ENCODE measurements at places on chromosomes 5 and 9.

DNA sequence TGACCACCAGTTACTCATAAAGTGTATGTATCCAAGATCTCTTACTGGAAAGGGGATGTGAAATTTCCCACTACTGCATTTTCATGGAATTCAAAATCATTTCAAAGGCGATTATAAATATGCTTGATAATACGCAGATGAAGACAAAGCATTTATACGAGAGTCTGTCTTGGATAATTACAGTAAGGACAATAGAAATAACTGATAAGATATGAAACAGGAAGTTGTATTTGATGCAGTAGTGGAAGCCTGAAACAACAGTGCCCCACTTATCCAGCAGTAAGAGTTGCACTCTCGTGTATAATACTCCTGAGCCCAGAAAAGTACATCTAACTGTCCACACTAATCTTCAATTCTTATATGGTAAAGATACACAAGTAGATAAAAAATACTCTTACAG, 188.7 kb upstream of the POU5F2 start:
- no peak for DNase-seq

DNA sequence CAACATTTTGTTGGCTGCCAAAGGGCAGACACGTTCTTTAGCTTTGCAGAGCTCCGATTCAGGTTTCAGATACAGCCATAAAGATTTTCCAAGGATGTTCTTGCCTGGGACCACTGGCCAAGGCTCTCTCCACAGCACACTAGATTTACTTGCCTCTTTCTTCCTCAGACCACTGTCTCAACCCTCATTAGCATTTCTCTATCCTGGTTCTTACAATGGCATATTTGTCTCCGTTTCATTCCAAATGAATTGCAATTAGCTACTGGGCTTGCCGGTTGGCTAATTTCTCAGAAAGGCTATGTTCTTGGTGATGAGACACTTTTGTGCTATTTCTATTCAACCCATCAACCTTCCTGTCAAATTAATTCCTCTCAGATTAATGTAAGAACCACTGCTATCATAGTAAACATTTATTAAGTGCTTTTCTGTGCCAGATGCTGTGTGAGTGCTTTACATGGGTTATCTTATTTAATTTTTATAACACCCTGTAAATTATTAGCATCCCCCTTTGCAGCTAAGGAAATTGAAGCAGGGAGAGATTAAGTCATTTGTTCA, 118.4 kb upstream of the NR3C1 start:
- peak; percentile 50 for DNase-seq

GRCh38 chr9:131690462-131690861, 49.4 kb downstream of the RAPGEF1 start:
- DNase-seq = no peak

DNA sequence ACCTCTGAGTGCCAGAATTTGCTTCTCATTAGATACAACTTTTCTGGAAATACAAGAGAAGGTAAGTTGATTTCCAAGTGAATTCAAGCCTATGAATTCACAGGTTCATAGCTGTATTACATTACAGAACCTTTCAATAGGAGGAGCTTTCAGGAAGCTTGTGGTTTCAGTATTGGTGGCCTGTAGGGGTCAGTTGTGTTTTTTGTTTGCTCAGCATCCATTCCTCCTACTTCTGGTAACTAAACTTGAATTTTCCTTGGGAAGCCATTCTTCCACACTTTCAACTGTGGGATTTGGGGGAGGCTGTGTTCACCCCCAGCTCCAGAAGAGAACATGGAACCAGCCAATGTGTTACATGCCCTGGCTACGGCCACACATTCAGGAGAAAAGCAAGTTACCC, 5.6 kb upstream of the CYSTM1 start:
- no peak for DNase-seq

DNA sequence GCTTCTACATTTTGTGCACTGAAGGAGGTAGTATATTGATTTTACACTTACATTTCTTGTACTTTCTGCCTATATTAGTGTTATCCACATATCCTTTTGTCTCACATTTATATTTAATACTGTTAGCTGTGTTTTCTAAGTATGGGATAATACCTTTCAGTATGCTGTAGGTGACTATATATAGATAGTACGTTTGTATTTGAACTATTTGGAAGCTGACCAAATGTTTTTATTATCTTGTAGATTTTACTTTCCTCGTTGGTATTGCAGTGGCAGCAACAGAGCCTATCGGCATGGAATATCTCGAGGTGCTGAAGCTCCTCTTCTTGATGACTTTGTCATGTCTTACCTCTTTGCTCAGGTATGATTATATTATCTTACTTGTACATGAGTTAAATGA, 59.1 kb downstream of the JAK2 start:
- no peak for DNase-seq

DNA sequence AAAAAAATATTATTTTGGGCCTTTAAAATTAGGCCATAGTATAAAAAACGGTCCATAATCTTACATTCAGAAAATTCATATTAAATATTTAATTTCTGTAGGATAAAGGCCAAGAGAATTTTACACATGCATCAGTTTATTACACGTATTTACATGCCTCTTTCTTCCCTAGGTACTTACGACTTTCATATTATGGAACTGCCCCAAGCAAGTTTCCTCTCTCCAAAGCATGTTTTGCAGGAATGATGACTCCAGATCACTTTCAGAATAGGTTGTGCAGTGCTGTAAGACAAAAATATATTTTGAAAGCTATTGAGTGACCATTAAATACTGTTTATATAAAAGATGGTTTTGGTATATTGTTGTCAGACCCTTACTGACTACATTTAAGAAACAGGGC, 61.8 kb downstream of the WDR36 start:
- no peak for DNase-seq

DNA sequence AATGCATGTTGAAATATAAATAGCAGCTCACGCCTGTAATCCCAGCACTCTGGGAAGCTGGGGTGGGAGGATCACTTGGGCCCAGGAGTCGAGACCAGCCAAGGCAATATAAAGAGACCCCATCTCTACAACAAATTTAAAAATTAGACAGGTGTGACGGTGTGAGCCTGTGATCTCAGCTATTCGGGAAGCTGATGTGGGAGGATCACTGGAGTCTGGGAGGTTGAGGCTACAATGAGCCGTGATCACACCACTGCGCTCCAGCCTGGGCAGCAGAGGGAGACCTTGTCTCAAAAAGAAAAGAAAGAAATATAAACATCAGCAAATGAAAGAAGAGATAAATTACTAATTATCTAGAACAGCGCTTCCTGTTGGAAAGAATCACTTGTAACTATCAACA, 105.0 kb downstream of the MAPKAP1 start:
- no peak for DNase-seq

- no peak for DNase-seq
Measured at GRCh38 chr9:115988701-115989100, 164.9 kb upstream of the PAPPA start.

GRCh38 chr5:68122439-68123328, 92.9 kb upstream of the PIK3R1 start:
- no peak for DNase-seq

DNA sequence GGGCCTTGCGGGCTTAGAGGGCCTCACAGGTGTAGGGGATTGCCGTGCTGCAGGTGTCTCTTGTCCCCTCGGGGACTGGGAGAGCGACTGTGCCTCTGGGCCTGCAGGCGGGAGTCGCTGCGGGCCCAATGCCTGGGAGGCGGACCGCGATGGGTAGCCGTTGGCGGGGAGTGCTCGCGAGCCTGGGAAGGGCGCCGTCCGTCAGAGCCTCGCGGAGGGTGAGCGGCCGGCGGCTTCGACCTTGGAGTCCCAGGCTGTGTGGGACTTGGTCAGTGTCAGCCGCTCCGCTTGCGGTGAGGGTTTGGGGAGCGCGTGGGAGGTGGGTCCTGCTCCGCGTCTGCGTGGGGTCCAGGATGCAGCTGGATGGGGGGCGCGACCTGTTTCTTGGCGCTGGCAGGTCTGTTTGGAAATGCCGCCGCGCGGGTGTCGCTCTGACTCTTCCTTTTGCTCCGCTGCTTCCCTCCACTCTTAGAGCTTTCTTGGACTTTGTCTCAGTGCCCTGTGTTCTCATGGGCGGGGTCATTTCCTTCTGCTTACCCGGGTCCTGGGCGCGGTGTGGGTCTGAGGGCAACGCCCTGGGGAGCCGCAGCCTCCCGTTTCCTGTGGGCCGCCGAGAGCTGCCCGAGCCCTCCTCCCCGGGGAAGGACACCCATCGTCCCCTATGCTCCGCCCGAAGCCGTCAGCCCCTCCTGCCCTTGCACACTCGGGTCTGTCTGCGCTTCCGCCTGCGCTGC, 88.9 kb upstream of the CACNA1B start:
- no peak for DNase-seq

DNA sequence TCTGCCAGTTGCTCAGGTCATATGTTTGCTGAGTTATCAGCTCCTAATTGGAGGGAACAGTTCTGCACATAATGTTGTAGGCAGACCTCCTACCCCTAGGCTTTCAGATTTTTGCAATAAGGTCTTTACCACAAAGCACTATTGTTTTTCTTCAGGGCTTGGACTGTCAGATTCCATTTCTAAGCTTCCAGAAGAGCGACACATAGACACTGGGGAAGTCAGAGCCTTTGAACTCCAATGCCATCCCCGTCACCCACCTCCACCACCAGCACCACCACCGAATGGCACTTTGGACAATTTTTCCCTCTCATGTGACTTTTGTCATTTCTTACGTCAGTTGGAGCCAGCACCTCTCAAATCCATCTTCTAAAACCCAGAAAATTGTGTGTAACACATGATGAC, 28.3 kb upstream of the SPRY4 start:
- peak; percentile 54 for DNase-seq

DNA sequence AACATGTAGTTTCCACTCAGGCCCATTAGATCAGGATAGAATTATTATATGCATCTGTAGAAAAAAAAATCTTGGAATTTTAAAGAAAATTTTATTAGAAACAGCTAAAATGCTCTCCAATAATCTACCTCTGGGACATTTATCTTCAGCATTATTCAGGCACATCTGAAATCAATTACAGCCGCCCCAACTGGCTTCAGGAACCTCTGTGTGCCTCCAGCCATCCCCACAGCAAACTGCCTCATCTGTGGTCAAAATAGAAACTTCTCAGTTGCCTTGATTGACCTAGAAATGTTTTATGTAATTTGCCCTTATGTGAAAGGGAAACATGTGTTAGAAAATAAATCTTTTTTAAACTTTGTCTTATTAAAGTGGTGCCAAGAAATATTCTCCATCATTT, 120.1 kb upstream of the LPAR1 start:
- DNase-seq = no peak

- no peak for DNase-seq
Measured at GRCh38 chr5:137070521-137070920, 428.6 kb downstream of the SPOCK1 start.

GRCh38 chr9:108073823-108074222, 584.3 kb upstream of the KLF4 start:
- no peak for DNase-seq

- no peak for DNase-seq
Measured at GRCh38 chr5:28415791-28416443, 1377.5 kb upstream of the CDH9 start.

GRCh38 chr9:78103971-78104433, 72.4 kb upstream of the GNAQ start:
- no peak for DNase-seq

DNA sequence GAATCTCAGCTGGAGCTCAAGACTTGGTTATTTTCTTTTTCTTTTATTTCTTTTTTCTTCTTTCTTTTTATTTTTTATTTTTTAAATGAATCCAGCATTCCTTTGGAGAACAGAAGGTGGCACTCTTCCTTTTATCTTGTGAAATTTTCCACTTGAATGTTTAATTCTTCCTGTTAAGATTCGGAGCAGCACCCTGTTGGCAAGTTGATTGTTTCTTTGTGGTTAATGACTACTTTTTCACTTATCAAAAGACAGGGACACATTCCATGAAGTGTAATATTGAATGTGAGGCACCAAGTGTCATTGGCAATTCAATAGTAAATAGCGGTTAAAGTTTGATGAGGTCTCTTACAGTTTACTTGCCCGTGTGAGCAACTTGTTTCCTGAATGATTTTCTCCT, 240.5 kb upstream of the CHD1 start:
- DNase-seq = peak; percentile 21

DNA sequence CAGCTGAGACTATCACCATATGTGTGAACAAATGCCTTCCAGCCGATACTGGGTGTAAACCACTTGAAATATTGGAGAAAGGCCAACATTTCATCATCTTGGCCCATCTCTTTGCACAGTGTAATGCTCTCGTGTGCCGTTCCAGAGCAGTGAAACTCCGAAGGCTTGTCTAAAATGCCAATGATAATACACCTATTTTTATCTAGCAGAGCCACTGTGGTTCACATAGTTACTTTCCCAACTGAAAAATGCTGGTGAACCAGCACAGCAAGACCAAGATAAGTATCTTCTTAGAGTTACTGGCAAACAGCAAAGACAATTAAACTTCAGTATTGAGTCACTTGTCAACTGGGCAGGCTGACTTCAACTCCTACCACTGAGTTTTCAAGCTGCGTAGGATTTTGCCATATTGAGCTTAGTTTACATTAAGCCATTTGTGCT, 379.9 kb upstream of the ACTBL2 start:
- DNase-seq = no peak

GRCh38 chr5:81848362-81848880, 97.5 kb upstream of the SSBP2 start:
- peak; percentile 54 for DNase-seq

- DNase-seq = no peak
Measured at GRCh38 chr5:119323601-119324000, 32.2 kb upstream of the TNFAIP8 start.

DNA sequence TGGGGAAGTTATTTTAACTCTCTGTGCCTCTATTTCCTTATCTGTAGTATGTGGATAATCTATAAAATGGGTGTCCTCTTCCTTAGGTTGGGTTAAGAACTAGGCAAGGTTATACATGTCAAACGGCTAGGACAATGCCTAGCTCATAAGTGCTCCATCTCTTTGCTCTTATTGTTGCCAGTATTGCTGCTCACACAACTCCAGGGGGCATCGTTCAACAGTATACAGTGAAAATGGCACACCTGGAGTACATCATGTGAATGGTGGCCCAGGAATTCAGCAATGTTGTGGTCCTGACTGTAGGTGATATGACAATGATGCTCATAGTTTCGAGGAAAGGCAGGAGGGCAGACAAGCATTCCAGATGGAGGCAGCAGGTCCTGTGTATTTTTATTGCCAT, 30.1 kb downstream of the SLIT3 start:
- no peak for DNase-seq

DNA sequence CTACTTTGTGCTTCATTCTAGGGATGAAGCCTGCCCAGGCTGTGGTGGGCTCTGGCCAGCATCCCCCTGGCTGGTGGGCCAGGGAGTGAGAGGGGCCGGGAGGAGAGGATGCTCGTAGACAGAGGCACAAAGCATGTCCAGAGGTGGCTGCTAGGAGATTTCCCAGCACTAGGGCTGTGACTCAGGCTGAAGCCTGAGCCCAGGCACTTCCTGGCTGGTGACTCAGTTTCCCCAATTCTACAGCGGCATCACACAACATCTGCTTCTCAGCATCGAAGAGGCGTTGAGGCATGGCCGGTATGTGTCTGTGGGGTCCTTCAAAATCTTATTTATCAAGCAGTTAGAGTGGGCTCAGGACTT, 55.6 kb downstream of the DUSP1 start:
- DNase-seq = no peak

GRCh38 chr5:21594566-21594965, 1258.6 kb downstream of the CDH12 start:
- no peak for DNase-seq

All from retina (tissue), 1 donor.